Heart left ventricle (tissue), 16 donors: ENCODE measurements at places on chromosomes 12 and 14.

GRCh38 chr12:115639648-115640012, 637.9 kb downstream of the MED13L start:
- no peak for DNase-seq

GRCh38 chr14:32339188-32339587, 10.1 kb downstream of the AKAP6 start:
- DNase-seq: no peak

DNA sequence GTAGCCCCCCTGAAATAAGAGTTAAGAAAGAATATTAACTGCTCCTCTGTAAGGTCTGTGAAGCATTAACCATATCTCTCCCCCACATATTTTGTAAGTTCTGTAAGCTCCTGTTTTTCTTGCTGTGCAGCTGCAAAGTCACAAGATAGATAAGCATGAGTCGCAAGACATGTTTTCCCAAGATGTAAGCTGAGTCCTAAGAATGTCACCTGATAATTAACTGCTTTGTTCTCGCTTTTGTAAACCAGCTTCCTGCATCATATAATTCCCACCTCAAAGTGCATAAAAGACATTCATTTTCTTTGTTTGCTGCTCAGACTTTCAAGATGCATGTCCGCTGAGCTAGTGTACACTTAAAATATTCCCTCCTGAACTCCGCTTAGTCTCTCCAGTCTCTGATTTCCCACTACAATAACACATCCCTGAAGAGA, 27.0 kb upstream of the PHC1 start:
- DNase-seq: no peak

- DNase-seq: no peak
Observed at GRCh38 chr12:120490833-120491512, 4.9 kb upstream of the DYNLL1 start.

- no peak for DNase-seq
Observed at GRCh38 chr12:125100551-125101434, 35.6 kb downstream of the AACS start.
